ENCODE measurements at places on chromosomes 6 and 20. TPM values are rescaled to one million over a fixed set of nuclear protein-coding genes. Genes with fewer than 3 reads are reported as not detected.

The GGT7 gene
- 16.9 TPM for total RNA-seq

The SCRT2 gene
- not detected for total RNA-seq

The CLDN20 gene
- not detected for total RNA-seq

The MOXD1 gene
- 3.6 TPM for total RNA-seq

The SLA2 gene
- 0.56 TPM for total RNA-seq

The ULBP1 gene
- total RNA-seq: 0.12 TPM

The EYA2 gene
- 3.0 TPM for total RNA-seq

- DNase-seq: no peak
Observed at GRCh38 chr6:10154251-10154650, 260.6 kb downstream of the TFAP2A start.

- no peak for DNase-seq
Observed at GRCh38 chr6:142893088-142893487, 51.9 kb downstream of the HIVEP2 start.

DNA sequence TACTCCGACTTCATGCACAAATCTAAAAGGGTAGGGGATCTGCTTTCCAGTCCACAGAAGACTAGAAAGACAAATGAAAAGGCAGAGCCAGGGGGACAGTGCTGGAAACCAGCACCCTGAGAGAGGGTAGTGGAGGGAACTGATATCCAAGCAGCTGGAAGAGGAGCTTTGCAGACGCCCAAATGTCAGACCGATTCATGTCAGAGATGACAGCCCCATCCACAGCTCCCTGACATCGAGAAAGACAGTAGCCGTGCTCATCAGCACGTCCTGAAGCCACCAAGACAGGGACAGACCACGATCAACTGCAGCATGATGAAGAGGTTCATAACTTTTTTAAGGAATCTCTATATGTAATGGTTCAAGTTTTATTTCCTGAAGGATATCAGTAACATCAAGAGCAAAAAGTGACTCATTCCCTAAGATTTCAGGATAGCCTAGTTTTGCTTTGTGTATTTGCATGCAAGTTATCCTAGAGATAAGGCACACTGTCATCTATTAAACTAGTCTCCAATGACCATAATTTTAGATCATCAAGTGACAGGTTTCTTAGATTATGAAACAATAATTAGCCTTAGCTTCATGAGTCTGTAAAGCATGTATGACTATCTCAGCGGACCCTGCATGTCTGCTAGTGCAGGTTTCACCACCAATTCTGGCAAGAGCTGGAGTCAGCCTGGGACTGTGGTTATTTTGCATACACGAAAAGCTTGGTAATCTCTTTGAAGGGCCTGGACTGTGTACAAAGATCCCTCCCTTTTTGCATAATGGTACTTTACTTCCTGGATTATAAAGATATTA, 43.0 kb downstream of the PRDM1 start:
- DNase-seq: no peak

- DNase-seq: no peak
Observed at GRCh38 chr20:19423900-19424620, 211.6 kb downstream of the SLC24A3 start.

DNA sequence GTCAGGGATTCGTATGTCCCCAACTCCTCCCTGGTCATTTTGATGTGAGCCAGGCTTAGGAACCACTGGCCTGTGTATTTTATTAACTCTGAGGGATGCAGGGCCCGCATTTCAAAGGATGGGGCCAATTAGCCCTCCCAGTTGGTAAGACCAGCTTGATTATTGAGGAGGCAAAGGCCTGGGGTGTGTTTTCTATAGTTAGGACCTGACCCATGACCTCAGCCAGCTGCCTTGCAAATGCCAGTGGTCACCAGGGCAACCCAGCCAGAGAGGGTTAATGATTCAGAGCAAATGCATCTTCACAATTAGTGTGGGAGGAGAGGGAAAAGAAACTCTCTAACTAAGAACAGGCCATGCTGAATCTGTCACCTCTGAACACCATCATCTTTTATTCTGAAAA, 835.4 kb downstream of the MAFB start:
- no peak for DNase-seq

- no peak for DNase-seq
Observed at GRCh38 chr20:5757949-5758348, 7.7 kb downstream of the SHLD1 start.

- DNase-seq: peak; percentile 74
Observed at GRCh38 chr6:142827369-142827768, 117.6 kb downstream of the HIVEP2 start.

Measured in left cardiac atrium (tissue), 4 donors.